OCI-LY7 (cell line): ENCODE measurements at places on chromosomes 13 and 19.

DNA sequence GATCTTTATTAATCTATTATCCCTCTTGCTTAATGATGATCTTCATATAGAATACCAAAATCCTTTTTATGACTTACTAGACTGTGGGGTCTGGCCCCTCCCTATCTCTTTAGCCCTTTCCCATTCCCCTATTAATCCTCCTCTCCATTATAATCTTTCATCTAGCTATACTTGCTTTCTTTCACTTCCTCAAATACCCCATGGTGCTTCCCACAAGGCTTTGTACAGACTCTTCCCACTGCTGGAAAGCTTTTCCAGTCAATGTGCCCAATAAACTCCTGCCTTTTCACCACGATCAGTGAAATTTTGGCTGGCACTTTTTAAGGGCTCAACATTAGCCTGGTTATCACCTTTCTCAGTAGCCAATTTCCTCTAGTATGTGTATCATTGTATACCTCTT lies 3.2 kb upstream of the EBPL start:
- DNase-seq: no peak

- DNase-seq: no peak
Observed at GRCh38 chr13:38542601-38543000, 144.3 kb upstream of the FREM2 start.

DNA sequence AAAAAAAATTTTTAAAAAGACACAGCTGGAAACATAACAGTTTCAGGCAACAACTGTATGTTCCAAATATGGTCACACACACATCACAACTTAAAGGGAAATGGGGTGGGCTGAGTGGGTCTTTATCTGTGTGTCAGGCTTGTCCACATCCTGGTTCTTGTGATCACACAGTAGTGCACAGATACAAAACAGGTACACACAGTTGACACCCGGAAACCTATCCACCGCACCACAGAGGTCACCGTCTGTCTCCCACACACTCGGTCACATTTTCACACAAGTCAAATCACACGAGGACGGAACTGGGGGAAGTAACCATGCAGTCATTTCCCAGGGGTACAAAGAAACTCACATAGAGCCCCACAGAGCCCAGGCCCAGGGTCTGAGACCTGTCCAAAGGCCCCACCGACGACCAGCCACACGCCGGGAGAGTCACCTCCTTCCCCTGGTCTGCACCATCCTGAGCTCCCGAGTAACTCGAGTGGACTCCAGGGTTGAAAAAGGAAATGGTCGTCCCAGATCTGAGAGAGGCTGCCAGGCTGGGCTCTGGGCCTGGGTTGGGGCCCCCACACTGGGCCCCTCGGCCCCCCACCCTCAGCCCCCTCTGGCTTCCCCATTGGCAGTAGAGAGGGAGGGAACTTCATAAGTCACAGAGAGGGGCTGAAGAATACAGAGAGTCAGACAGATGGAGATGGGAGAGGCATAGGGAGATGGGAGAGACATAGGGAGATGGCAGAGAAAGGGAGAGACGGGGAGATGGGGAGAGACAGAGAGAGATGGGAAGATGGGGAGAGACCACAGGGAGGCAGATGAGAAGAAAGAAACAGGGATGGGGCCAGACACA lies 1.3 kb upstream of the PPAN start:
- peak; percentile 74 for DNase-seq

- DNase-seq: peak; percentile 39
Observed at GRCh38 chr13:94620286-94620896, 18.7 kb downstream of the GPR180 start.

DNA sequence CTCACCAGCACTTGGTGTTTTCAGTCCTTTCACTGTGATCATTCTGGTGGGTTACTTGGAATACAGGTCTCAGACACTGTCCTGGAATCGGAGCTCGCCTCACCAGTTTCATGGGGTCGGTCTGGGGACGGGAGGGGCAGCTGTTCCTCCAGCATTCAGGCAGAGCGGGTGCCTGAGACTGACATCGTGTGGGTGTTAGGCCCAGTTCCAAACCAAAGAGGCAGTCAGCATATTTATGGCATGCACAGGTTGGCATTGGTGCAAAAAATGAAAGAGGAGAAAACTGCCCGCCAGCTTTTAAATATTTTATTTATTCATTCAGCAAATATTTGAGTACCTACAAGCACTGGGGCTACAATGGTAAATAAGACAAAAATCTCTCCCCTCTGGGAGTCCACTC lies 20.1 kb downstream of the PLEKHF1 start:
- DNase-seq: no peak

GRCh38 chr13:61002686-61003085 lies 413.0 kb downstream of the PCDH20 start:
- DNase-seq: no peak
